ENCODE measurements at places on chromosomes 2 and 18.

GRCh38 chr2:222127660-222128059 lies 171.1 kb downstream of the PAX3 start:
- DNase-seq: no peak

DNA sequence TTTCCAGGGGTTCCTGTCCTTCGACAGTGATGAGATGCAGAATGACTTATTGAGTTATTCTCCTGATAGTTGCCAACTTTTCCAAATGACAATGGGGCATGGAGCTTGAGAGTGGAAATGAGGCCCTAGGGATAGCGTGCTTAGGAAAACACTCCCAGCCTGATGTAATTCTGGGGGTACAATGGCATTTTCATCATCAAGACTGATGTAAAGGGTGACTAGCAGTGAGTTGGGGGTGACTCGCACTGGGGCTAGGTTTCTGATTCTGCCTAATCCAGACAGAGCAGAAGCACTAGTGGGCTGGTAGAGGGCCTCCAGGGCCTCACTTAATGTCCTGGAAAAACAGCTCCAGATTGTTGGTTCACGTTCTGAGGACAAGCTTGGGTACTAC lies 34.0 kb upstream of the IL37 start:
- DNase-seq: no peak

- no peak for DNase-seq
These were observed 73.9 kb downstream of the UBE2E3 start for GRCh38 chr2:181054256-181054655.

DNA sequence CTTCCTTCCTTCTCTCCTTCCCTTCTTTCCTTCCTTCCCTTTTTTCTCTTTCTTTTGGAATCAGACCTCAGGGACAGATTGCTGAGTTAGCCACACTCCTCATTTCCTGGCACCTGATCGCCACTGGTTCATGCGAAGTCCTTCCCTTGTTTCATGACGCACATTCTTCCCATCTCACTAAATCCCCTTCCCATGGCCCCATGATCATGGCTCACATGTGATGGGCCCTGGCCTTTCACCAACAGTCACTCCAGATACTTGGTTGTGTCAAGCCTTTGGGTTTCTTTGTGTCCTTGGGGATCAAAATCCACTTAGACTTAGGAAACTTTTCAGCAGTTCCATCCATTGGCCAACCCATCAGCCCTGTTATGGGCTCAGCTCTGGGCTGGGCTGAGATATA lies 23.8 kb upstream of the ASPRV1 start:
- no peak for DNase-seq

- peak; percentile 73 for DNase-seq
These were observed 20.6 kb downstream of the TEX44 start for GRCh38 chr2:231613331-231613662.

DNA sequence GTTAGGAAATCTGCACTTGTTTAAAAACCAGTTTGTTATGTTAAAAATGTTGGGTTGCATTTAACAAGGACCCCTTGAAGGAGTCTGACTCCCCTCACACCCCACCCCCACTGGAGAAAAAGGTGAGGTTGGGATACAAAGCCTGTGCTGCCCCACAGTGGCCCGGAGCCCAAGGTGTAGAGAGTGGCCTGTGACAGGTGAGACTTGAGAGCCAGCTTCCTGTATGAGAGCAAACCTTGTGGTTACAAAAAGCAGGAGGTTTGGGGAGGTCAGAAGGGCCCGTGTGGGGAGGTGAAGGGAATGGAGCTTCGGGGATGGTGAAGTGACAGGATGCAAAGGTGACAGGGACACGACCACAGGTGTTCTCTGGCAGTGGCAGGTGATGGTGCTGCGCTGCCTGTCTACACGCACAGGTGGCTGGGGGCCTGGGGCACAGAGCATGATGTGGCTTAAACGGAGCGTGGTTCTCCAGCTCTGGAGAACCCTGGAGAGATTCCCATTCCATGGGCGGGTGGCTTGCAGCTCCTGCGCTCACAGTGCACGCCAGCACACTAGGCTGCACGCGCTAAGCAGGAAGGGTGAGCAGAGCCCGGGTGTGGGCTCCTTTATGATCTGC lies 29.0 kb downstream of the IMPA2 start:
- no peak for DNase-seq

GRCh38 chr2:240645346-240645745 lies 20.1 kb downstream of the GPR35 start:
- DNase-seq: no peak
